Activated CD4-positive, CD25-positive, alpha-beta regulatory T cell treated with anti-CD3 and anti-CD28 coated beads, Interleukin-2, amount 50 U/mL, for 72 hours (primary cell): ENCODE measurements at places on chromosomes 4 and X.

DNA sequence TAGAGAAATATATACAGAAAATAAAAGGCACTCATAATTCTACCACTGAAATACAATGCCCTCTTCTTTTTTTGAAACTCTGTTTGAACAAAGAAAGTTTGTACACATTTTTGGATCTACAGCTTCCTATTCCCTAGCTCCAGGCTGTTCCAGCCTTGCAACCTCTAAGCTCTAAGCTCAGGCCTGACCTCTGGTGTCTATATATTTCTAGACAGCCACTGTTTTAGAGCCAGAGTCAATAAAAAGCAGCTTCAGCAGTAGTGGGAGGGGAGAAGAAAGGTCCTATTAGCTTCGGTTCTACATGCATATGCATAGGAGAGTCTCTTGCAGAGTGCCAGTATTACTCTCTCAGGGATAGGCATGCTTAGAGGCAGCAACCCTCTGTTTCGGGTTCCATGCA, 39.7 kb downstream of the CLDN2 start:
- no peak for DNase-seq

DNA sequence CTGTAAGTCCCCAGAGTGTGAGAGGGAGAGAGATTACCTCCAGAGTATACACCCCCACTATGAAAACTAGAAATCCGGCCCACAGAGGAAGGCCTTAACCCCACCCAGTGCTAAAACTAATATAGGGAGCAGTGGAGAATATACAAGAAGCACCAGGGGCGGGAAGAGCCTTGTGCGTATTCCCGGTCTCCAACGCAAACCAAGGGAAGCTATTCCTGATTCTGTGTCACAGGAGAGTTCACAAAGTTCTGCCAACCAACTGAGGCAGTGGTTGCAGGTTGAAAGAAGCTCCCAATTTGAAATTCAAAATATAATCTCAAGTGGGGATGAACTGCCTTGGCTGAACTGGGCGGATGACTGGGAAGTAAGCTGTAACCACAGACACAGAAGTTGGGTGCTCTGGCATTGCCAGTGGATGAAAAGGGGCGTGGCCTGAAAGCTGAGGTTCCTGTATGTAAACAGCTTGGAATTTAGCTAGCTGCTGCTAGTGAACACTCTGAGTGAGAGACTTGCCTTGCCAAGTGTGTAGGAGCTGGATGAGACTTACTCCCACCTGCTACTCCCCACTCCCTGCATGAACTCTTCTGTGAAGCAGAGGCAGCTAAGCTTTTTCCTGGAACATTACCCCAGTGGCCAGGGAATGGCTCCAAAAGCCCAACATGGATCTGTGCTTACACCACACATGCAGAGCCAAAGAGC, 32.7 kb downstream of the ELF2 start:
- DNase-seq, result no peak

- DNase-seq, result no peak
These were observed 1077.8 kb downstream of the ARAP2 start for GRCh38 chr4:35166466-35166865.

DNA sequence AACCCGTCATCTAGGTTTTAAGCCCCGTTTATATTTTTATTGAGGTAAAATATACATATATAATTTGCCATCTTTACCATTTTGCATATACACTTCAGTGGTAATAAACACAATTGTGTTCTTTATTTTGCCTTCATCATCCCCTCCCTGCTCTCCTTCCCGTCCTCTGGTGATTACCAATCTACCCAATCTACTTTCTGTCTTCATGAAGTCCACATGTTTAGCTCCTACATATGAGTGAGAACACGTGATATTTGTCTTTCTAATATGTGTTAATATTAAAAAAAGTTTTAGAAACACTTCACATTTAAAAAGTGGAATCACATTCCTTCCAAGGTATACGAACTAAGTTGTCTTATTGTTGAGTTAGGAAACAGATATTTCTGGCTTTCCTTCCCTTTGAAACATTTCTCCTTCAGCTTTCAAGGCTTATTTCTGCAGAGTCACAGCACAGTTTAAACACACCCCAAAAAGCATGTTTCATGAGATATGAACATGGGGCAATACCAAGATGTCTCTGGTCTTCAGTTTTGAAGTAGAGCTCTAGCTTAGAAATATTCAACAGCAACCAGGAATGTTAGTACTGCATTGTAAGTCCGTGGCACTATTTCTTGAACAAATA, 35.9 kb downstream of the GYPA start:
- no peak for DNase-seq

DNA sequence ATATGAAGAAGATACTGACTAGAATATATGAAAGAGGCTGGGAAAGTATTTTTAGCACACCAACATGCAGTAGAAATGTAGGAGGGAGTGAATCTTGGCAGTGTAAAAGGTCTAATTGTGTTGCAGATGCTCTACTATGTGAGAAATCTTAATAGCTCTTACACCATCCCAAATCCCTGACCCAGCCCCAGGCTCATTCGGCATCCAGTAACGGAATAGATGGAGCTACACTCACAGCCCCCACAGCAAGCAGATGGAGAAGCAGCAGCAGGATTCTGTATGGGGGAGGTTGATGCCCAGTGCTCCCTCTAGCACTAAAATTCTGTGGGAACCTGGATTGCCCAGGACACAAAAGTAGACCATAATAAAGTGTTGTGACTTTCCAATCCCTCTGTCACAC, 153.2 kb upstream of the PRDX4 start:
- DNase-seq, result no peak
